ENCODE measurements at places on chromosomes 6 and 20.

- no peak for DNase-seq
Measured at GRCh38 chr6:137290601-137291261, 71.5 kb upstream of the IFNGR1 start.

DNA sequence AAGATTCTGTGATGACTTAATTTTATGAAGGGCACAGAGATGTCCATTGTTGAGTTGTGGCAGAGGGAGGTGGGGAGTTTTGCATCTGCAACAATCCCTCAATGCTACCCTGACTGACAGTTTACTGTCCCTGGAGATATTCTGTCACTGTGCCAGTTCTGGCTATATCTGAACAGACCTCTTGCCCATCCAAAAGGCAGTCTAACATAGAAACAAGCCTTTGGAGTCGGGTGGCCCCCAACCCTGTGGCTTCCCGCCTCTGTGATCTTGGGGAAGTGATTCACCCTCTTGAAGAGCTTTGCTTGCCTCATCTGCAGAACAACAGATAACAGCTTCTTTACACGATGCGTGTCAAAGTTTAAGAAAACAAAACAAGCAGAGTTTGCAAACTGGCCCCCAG is 3.8 kb upstream of the E2F1 start:
- no peak for DNase-seq

DNA sequence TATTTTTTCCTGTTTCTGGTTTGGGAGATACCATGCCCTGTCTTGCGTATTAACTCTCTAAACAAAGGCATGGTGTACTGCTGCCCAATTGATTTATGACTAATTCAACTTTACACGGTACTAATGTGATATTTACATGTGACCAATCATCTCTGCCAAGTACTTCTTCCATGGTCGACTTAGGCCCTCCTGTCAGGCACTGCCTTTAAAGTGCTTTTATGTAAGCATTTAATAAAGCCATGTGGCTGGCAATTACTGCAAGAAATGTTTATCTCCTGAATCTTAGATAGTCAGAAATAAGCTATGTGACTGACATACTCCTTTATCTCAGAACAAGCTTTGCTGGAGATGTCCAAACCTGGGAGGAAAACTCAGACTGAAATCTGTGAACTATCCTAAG is 323.4 kb downstream of the BTBD3 start:
- no peak for DNase-seq

DNA sequence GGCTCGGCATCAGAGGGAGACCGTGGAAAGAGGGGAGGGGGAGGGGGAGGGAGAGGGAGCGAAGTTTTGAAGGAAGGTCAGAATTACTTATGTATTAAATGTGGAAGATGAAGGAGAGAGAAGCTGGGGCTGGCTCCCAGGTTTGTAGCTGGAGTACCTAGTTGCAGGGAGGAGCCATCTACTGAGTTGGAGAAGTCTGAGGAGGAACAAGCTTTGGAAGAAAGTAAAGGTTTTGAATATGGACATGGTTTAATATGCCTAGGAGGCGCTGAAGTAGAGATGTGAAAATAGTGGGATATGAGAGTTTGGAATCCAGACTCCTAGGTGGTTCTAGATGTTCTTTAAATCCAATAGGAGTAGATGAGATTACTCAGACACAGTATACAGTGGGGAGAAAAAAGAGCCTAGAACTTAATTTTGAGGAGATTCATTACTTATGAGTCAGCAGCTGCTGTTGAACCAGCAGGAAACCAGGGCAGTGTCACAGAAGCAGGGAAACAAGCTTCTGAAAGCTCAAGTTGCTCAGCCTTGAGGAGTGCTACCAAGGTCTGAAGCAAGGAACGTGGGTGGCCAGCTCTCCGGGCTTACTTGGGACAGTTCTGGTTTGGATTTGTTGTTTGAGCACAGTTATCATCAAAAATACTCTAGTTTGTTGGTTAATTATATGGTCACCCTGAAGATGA is 149.3 kb downstream of the UTRN start:
- DNase-seq, result no peak

DNA sequence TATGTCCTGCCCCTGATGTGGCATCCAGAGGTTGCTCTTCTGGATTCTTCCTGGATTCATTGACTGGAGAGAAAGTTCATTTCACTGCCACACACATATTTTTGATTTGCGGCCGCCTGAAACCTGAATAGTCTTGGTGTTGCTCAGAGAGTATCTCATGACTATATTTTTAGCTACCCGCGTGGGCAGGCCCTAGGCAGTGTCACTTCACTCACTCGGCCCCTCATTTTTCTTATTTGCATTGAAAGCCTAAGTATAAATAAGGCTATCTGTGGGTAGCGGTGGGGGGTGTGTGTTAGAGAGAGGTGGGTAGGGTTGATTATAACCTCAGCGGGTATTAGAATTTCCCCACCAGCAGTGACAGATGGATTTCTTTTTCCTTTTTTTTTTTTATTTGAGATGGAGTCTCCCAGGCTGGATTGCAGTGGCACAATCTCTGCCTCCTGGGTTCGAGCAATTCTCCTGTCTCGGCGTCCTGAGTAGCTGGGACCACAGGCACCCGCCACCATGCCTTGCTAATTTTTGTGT is 113.5 kb downstream of the JARID2 start:
- DNase-seq, result no peak

- no peak for DNase-seq
Measured at GRCh38 chr20:31819083-31819784, at the start of gene MYLK2. MYLK2 (plus strand) TSS chr20:31819356; CDS start chr20:31819581, 225 bp downstream.

- DNase-seq, result no peak
Measured at GRCh38 chr6:37048851-37049757, 43.6 kb downstream of the FGD2 start.

GRCh38 chr6:44630125-44631028 is 242.9 kb downstream of the CDC5L start:
- DNase-seq, result no peak

- peak; percentile 15 for DNase-seq
Measured at GRCh38 chr20:17620371-17621228, 50.7 kb downstream of the DSTN start.

GRCh38 chr6:13504611-13505344 is 17.4 kb upstream of the GFOD1 start:
- DNase-seq, result no peak

DNA sequence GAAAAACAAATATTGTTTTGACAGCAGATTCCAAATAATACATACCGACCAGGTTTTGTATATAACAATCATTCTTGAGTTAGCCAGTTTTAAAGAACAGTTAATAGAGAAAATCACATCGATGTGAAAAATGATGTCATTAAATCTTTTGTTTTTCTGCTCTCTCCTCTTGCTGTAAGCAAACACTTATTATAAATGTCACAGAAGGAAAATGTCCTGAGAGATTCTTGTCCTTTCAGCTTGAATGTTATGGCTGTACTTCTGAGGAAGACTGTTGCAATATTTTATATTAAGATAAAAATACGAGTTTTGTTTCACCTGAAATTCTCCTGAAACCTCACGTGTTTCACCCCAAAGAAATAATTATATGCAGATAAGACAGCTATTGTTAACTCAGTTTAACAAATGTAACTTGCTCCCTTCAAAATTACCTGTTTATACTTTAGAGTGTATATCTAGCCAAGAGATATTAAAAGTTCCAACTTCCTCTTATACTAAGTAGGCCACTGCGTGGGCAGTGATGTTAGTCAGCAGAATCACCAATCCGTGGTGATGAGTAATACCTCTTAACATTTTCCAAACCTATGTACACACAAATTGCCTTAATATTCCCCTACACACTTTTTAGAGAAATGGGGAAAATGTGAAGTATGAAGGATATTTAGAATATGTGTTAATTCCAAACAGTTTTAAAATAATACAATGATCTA is 1111.4 kb upstream of the CITED2 start:
- no peak for DNase-seq

DNA sequence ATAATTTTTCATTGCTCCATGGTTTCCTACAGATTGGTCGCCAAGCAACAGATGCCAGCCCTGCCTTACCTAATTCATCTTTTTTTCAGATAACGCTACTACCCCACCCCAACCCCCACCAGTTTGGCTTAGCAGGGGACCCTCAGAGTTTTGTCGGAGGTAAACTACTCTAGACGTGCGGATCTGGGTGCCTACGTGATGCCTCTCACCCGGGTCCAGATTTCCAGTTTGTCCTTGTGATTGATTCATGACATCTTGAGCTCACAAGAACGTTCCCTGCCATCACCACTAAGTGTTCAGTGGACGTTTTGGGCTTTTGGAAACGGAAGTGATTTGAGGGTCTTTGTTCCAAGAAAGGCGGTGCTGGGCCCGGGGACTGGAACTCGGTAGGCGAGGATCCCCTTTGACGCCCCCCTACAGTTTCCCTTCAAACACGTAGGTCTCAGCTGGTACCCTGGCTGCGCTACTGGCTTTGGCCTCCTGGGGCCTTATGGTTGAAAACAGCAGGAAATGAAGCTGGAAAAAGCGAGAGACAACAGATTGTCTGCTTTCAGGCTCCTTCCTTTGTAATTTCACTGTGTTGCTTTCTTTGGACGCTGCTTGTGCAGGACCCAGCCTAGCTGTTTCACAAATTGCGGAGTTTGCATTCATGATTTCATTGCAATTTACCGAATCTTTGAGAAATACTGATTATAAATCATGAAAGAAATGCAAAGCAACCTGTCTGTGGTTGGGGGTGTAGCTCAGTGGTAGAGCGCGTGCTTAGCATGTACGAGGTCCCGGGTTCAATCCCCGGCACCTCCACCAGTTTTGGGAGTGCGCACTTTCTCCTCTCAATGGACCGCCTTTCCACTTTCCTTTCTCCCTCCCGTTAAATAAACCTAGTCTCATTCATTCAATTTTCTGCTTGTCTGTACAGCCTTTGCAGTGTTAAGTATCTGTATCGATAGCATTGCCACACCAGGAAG is 81.0 kb downstream of the GPX5 start:
- no peak for DNase-seq

DNA sequence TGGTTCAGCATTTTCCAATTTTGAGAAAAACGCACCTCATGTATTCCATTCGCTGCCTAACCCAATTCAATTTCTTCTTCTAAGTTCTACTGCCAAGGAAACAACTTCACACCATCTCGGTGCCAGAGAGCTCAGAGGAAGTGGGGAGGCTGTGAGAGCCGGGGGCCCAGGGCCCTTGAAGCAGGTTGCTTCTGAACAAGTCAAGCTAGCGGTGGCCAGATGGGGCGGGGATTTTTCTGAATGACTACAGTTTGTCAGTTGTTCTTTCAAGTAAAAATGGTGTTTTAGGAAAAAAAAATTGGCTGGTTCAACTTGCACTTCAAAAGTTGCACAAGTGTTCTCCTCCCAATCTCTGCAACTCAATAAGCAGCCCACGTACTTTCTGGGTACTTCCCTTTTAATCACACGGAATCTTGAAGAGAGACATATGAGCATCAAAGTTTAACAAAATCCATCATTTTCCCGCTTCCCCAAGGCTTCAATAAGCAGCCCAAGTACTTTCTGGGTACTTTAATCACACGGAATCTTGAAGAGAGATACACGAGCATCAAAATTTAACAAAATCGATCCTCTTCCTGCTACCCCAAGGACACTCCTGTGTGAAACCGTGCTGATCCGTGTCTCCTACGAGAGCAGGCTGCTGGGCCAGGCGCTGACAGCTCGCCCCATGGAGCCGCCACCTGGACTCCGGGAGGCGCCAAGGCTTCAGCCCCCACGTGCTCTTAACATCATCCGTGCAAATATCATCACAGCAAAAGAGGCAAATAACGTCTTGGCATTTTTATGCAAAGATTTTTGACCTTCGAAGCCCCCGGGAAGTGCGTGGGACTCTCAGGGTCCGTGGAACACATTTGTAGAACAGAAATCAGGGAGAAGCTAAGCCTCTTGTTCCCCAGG is 186.7 kb upstream of the PDE10A start:
- no peak for DNase-seq

GRCh38 chr6:25404693-25405169 is 125.6 kb downstream of the CARMIL1 start:
- DNase-seq, result no peak

GRCh38 chr6:139996253-139996834 is 621.9 kb upstream of the CITED2 start:
- DNase-seq, result no peak

GRCh38 chr20:51635680-51636079 is 93.2 kb upstream of the NFATC2 start:
- DNase-seq, result no peak

- no peak for DNase-seq
Measured at GRCh38 chr6:79277109-79277508, 42.6 kb upstream of the HMGN3 start.

DNA sequence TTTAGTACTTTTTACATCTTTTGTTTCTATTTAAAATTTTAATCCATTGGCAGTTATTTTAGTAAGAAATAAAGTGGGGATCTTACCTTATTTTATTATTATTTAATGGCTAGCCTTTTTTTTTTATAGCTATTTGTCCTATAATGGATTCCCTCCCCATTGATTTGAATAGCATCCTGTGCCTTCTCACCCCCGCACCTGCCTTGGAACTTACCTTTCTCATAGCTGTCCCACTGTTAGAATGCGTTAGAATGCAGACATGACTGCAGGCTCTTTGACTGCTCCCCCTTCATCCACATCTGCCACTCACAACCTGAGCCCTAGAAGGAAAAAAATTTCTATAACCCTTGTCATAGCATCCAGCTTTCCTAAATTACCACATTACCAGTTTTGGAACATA is 9.1 kb downstream of the PKIB start:
- no peak for DNase-seq

GRCh38 chr6:82624251-82624650 is 260.6 kb downstream of the TPBG start:
- no peak for DNase-seq

DNA sequence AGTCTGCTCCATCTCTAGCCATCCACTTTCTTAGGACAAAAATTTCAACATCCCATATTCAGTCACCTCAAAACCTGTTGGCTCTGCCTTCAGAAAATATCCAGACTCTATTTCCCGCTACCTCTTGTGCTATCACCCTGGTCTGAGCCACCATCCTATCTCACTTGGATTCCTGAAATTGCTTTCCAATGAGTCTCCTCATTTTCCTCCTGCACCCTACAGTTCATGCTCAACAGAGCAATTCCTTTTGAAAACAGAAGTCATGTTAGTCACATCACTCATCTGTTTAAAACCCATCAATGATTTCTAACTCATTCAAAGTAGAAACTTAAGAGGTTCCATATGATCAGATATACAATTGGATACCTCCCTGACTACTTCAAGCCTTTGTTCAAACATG is 229.9 kb downstream of the ADGRG6 start:
- DNase-seq, result no peak

- no peak for DNase-seq
Measured at GRCh38 chr6:18076231-18076630, 46.2 kb downstream of the NHLRC1 start.

DNA sequence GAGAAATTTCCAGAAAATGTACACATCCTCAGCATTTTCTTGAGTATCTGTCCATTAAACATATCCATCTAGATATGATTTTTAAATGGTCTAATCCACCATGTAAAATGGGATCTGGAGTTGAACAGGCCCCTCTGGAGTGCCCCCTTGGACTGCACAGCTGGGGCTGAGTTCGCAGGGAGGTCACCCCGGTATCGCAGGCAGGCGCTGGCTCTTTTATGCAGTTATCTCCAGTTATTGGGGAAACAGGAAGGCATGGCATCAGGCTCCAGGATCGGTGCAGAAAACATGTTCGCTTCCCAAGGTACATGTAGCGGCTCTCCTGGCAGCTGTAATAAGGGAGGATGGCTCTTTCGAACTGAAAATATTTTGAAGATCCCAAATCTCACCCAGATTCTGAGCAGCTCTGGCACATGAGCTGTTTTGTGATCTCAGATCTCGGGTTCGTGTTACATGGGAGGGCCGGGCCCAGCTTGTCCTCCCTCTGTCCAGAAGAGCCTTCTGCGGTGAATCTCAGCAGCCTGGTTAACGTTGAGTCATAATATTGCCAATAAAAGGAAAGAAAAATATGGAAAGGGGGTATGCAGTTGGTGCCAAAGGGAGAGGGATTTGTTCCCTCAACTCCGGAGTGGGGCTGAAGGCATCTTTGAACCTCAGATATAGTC is 167.7 kb downstream of the EYA2 start:
- no peak for DNase-seq

GRCh38 chr20:13418263-13419229 is 197.5 kb downstream of the ISM1 start:
- no peak for DNase-seq
